Activated CD4-positive, alpha-beta T cell treated with anti-CD3 and anti-CD28 coated beads, Interleukin-2, amount 10 ng/mL, durations not matched to agents 24 days and 14 days (primary cell): ENCODE measurements at places on chromosomes 12 and 14. TPM values are rescaled to one million over a fixed set of nuclear protein-coding genes. Genes with fewer than 3 reads are reported as not detected.

Gene AKAP5
- 0.90 and 0.98 TPM in 2 replicates for total RNA-seq

Gene MIP
- not detected in 2 replicates for total RNA-seq

Gene GPRC5D
- total RNA-seq = not detected in 2 replicates

Gene TCP11L2
- 3.2 and 4.5 TPM in 2 replicates for total RNA-seq

Gene HOXC9
- total RNA-seq = not detected in 2 replicates

Gene PTPRQ
- total RNA-seq = not detected in 2 replicates

Gene LYSET
- total RNA-seq = 14.7 and 18.6 TPM in 2 replicates

Gene OR4K13
- total RNA-seq = not detected in 2 replicates

Gene CD27
- total RNA-seq = 74.0 and 77.7 TPM in 2 replicates
